ENCODE measurements at places on chromosomes 6 and 20.
A peak's percentile ranks its signal among the peaks of the same experiment; 100 is the strongest.

DNA sequence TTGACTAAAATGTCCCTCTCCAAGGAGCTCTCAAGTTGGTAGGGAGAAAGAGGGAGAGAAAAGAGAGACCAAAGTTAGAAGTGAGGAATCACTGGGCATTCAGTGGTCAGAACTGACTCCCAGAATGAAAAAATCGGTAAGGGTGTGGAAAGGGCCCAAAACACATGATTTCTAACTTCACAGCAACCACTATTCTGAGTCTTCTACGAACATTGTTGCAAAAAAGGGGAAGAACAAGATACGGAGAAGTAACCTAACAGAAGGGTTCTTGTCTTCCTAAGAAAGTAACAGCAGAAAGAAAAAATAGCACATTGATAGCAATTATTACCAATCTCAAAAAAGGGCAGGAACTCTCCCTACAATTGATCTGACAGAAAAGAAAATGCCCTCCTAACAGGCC lies 65.6 kb downstream of the ATP9A start:
- DNase-seq: no peak

- DNase-seq: no peak
These were observed 63.9 kb downstream of the REV3L start for GRCh38 chr6:111418971-111419693.

- no peak for DNase-seq
These were observed 7.0 kb downstream of the UBE2C start for GRCh38 chr20:45819466-45819865.

DNA sequence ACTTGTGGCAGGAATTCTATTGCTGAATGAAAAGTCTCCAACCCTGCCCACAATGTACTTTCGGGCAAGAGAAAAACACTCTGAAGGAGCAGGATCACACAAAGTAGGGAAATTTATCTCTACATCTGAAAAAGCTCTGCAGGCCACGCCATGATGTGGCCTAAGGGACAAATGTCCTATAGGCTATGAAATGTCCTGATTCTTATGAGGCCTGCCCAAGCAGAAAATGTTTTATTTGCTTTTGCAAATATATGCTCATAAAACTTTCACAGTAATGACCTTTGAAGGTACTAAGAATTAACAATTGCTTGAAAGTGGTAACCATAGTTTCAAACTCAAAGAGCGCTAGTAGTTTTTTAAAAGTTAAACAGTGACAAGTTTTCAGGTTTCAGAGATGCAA lies 31.0 kb downstream of the SYCP2 start:
- no peak for DNase-seq

DNA sequence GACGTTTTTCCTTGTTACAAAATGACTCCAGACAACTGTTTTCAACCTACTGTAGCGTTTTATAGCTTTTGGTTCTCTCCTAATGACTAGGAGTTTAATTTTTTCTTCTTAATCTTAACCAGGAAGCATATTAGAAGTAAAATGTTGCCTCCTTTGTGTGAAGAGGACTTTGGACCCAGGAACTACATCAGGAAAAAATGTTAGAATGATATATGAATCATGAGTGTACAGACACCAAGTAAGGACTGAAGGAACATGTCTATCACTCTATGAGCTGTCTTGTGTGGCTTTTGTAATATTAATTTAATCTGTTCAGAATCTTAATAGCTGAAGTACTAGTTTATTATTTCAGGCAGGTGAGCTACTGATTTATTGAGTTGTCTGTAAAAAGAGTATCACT lies 71.0 kb upstream of the MARCKS start:
- no peak for DNase-seq

DNA sequence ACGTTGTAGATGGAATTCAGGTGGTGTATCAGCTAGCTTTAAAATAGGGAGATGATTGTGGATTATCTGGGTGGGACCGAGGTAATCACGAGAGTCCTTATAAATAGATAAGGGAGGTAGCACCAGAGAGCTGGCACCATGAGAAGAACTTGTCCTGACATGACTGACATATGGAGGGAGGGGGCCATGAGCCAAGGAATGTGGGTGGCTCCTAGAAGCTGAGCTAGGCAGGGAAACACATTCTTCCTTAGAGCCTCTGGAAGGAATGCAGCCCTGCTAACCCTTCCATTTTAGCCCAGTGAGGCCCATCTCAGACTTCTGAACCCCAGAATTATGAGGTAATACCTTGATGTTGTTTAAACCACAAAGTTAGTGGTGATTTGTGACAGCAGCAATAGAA lies 321.1 kb upstream of the SULF2 start:
- DNase-seq: no peak

GRCh38 chr20:5065166-5065878 lies 54.4 kb downstream of the PCNA start:
- DNase-seq: no peak

GRCh38 chr6:26197933-26198721 lies 110.9 kb downstream of the HFE start:
- no peak for DNase-seq

GRCh38 chr6:63805808-63806572 lies 170.4 kb downstream of the PHF3 start:
- DNase-seq: no peak

DNA sequence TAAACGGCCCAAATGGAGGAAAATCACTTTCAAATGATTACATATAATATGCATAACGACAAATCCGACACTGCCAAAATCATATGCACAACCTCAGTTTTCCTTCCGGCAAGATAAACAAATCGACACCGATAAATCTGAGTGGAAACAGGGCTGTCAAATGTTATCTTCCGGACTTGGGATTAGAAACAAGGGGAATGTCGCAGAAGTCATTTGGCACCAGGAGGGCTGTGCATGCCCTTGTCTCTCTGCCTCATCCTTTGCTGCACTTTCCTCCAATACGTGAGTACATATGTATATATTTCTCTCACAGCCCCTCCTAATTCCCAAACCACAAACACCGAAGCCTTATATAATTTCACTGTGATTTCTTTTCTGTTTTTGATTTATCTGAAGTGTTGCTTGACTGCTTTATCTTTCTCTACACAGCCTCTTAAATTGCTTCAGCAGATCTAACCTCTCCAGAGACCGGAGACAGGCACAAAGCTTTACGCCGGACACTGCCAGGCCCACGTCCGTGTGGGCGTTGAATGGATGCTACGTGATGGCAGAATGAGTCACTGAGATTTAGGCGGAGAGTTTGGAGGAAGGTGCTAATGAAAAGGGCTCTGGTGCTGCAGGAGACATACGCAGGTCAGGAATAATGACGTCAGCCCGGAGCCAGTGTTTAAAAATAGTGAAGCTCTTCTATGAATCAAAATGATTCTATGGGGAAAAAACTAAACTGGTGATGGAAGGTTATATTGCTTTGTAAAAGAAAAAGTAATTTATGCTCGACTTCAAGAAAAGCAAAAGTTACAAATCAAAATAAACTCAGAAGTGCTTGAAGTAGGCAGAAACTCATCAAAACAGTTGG lies 21.0 kb upstream of the PRELID3B start:
- DNase-seq: no peak

GRCh38 chr6:30259140-30260035 lies 46.2 kb upstream of the TRIM26 start:
- peak; percentile 85 for DNase-seq

GRCh38 chr6:127980996-127981395 lies 80.1 kb upstream of the THEMIS start:
- DNase-seq: peak; percentile 64

- DNase-seq: no peak
These were observed 96.2 kb downstream of the VIP start for GRCh38 chr6:152846825-152847224.

GRCh38 chr20:16541226-16541625 lies 32.0 kb downstream of the KIF16B start:
- DNase-seq: no peak

DNA sequence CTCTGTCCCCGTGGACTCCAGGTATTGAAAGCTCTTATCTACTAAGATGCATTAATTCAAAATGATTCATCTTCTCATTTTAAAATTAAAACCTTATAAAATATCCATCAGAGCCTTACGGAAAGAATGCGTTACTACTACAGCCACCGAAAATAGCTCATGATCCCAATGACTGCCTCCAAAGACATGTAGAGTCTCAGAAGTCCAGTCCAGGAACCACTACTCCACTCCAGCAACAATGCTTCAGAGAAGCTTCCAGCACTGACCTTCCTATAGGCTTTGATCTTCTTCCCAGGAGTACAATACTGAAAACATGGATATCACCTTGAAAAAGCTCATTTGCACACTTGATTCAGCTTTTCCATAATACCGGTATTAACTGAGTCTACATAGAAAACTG lies 94.3 kb downstream of the CHD6 start:
- no peak for DNase-seq

- no peak for DNase-seq
These were observed 230.9 kb downstream of the FOXC1 start for GRCh38 chr6:1840491-1841121.

GRCh38 chr6:31362751-31363150 lies 5.8 kb upstream of the HLA-B start:
- DNase-seq: no peak

DNA sequence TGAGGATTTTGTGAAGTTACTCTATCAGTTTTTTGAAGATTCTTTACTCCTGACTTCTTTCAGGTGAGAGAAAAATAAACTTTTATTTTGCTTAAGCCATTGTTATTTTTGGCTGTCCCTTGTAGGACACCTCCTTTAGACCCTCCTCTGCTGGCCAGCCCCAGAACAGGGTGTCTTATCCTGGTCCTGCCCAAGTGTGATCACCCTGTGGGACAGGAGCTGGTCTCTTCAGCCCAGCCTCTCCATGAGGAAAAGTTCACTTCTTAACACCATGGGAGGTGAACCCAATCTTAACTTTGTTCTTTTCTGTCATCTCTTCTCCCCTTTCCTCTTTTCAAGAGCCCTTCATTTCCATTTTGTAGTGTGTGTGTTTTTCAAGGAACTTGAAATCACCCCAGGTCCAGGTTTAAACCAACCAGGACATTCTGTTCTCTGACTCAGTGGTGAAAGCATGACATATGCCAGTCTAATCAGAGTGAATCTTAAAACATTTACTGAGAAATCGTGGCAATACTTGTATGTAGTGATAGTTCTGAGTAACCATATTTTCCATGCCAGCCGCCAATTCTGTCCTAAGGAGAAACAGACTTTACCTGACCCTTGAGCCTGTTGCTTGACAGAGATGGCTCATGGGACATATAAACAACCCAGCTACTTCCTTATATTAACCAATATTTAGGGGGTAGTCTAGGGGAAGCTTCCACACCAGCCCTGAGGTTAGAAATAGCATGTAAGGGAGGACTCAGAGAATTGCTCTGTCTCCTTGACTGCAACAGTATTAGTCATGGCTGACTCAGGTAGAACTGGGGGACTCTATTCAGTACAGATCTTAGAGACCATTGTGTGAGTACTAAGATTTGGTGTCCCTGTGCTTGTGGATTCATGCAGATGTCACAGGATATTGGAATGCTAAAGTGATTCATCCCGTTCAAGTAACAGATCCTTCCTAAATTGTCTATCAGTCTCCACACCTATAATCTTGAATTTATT lies 48.8 kb downstream of the FLRT3 start:
- no peak for DNase-seq

DNA sequence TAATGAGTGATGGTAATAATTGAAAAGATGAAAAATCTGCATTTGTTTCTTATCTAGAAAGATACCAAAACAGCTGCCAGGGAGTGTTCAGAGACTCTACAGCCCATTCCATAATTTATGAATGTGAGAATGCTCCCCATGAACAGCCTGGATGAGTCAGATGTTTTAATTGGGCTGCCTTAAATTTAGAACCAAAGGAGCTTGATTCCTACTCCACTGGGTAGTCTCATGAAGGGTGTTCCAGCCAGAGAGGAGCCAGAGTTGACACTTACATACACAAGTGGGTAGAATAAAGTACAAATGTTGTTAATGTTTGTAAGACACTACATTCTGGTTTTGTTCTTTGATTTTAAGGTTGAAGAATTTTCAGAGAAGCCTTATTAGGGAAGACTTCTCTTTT lies 158.7 kb upstream of the PRND start:
- DNase-seq: no peak

- no peak for DNase-seq
These were observed 27.1 kb downstream of the COX4I2 start for GRCh38 chr20:31664696-31665354.

DNA sequence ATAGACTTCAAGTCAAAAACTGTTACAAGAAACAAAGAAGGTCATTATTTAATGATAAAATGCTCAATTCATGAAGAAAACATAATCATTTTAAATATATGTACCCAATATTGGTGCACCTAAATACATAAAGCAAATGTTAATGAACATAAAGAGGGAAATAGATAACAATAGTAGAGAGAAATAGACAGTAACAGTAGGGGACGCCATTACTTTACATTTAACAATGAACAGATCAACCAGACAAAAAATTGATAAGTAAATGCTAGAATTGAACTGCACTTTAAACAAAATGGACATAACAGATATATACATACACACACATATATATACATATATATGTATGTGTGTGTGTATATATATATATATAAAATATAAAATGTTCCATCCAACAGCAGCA lies 37.4 kb downstream of the IL22RA2 start:
- DNase-seq: no peak

DNA sequence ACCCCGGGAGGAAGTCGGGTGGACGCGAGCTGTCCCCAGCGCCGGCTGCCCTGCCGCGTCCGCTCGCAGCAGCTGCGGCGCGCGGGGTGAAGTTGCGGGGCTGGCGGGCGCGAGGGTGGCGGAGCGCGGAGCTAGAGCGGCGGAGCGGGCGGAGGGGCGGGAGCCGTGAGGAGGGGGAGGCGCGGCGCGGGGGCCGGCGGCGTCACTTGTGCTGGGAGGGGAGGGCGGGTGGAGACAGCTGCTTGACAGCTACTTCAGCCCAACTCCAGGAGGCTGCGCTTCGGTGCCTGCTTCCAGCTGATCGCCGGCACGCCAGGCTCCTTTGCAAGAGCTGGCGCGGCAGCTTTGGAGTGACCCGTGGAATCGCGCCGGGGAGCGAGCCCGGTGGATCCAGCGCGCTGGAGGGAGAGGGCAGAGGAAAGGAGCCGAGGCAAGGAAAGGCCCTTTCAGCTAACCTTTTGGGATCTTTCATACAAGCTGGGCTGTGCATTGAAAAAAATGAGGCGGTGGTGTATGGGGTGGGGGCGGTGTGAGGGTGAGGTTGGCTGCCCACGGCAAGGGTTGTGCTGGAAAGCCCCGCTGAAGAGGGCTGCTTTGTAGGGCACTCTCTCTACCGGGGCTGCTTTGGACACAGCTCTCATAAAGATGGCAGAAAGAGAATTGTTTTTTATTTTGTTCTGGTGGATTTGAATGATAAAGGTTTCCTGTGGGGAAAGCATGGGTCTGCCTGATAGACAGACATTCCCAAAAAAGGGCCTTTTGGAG lies 24.6 kb downstream of the RIPOR2 start:
- peak; percentile 78 for DNase-seq

- no peak for DNase-seq
These were observed 22.7 kb upstream of the NTSR1 start for GRCh38 chr20:62685781-62686555.

DNA sequence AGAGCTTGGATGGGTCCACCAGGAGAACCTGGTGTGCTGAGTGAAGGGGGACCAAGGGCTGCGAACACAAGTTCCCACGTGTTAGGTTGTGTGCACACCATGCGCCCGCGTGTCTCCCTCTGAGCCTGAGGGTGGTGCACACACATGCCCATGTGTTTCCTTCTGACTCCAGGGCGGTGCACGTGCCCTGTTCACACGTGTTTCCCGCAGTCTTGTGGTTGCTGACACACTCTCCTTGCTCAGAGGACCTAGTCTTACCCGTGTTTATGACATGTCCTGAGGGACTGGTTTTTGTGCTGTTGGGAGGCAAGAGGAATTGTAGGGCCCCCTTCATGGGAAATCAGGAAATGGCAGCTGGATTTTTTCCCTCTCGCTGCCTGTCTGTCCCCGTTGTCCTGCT lies 36.3 kb upstream of the PCMTD2 start:
- DNase-seq: no peak

Data from spinal cord (tissue), 10 donors.